Activated CD4-positive, alpha-beta T cell treated with anti-CD3 and anti-CD28 coated beads for 24 hours (primary cell): ENCODE measurements at places on chromosomes 16 and 17.

DNA sequence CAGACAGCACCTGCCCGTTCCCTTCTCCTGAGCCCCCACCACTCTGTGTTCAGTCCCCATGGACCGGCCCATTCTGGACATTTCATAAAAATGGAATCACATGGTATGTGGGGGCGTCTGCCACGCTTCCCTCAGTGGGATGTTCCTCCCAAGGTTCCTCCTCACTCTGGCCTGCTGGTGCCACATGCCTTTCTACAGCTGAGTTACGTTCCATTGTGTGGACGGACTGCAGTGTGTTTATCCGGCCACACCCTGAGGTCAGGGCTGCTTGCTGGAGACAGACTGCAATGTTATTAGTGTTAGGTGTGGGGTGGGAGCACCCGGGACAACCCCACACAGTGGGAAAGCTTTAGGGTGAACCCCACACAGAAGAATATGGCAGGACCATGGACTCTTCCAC lies 5.9 kb upstream of the AATK start:
- DNase-seq = no peak

DNA sequence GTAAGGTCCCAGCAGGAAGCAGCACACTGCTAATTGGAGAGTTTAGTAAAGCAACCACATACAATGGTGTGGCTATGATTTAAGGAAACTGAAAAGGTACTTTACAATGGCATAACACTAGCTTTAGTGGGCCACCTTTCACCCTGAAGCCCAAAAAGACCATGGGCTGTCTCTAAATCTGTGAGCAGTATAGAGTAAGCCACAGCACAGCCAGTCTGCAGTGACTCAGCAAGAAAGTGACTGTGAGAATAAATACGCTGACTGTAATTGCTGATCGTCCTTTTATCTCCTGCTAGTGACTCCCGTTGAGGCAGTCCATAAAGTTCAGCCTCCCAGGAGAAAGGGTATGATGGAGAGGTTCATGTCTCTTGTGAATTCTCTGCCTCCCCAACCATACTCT lies 679.8 kb upstream of the KIF2B start:
- DNase-seq = no peak

DNA sequence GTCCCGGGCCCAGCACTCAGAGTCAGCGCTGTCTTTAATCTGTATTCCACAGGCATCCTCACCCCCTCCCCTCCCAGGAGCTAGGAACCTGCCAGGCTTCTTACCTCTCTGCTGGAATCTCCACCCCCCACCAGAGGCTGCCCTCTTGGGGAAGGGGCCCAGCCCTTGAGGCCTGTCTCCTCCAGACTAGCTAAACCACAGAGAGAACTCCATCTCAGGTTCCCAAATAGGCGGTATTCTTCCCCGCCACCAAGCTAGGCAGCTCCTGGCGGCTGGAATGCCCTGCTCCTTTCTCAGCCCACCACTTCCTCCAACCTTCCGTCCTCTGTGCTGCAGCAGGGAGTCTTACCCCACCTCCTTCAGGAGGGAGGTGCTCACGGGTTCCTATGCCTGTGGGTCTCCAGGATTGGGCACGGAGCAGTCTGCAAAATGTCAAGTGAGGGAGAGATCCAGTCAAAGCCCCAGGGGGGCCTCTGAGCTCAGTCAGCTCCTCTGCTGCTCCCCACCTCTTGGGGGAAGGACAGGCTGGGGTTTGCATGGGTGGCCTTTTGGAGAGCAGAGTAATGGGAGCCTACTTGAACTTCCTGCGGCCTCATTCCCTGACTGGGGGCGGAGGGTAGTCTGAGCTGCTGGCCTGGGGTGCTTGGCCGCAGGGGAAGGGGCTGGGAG lies 55.7 kb downstream of the SREBF1 start:
- no peak for DNase-seq

- no peak for DNase-seq
These were observed 14.8 kb downstream of the ERN1 start for GRCh38 chr17:64115043-64115698.

DNA sequence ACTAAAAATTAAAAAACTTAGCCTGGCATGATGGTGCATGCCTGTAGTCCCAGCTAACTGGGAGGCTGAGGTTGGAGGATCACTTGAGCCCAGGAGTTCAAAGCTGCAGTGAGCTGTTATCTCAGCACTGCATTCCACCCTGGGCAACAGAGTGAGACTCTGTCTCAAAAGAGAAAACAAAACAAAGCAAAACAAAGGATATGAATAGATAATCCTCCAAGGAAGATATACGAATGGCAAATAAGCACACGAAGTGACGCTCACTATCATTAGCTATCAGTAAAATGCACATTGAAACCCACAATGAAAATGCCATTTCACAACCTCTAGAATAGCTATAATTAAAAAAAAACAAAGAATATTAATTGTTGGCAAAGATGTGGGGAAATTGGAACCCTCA lies 386.2 kb upstream of the CCL2 start:
- no peak for DNase-seq

DNA sequence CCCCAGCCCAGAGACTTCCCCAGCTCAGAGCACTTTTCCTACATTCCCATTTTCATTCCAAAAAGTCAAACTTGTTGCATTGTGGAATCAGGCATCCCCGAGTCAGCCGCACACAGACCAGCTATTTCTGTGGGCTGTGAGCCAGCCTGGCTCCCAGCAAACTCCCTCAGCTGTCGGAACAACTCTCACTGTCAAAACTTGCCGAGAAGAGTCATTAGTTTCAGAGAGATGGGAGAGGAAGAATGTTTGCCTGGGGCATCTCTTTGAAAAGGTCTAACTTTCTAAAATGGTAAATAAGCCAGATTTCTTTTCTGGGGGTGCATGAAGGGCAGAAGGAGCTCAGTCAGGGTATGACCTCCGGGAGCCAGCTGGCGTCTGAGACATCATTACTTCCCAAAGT lies 280.0 kb downstream of the TMEM114 start:
- no peak for DNase-seq

DNA sequence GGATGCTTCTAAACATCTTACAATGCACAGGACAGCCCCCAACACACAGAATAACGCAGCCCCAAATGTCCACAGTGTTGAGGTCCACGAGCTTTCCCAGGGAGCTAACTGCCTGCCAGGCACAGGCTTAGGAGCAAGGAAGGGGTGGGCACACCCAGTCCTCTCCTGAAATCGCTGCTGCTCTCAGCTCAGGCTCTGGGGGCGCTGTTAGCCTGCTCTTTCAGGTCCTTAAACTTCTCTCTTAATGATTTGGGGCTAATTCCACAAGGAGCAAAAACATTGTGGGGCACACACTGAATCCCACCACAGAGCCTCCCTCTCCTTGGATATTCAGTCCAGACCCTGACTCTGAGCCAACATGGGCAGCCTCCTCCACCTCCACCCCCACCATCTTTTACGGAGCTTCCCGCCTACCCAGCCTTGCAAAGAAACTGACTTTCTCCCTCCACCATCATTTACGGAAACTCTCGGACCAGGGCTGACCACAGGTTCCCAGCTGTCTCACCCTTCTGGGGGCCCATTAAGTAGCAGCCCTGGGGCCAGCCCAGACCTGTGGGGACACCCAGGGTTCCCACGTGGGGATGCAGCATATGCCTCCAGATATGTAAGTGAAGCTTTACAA lies 1.1 kb downstream of the CD300H start:
- peak; percentile 7 for DNase-seq

GRCh38 chr16:71894229-71894920 lies 956 bp upstream of the IST1 start:
- DNase-seq = peak; percentile 20

GRCh38 chr16:48574766-48575165 lies 35.2 kb downstream of the N4BP1 start:
- DNase-seq = no peak

DNA sequence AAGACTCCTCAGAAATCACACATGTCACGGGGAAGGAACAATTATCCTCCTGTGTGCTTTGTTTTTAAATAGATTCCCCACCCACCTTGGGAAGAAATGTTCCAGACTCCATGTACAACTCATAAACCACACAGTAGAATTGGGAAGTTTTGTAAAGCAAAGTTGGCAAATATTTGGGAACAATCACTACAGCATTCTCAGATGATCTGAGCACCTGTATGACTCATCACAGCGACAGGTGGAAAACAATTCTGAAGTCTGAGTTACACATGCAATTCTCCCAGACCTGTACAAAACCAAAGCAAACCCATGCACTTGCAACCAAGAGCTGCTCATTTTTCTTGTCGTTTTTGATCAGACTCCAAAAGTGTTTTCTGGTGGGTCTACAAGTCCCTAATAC lies 14.4 kb upstream of the MYLK3 start:
- no peak for DNase-seq

DNA sequence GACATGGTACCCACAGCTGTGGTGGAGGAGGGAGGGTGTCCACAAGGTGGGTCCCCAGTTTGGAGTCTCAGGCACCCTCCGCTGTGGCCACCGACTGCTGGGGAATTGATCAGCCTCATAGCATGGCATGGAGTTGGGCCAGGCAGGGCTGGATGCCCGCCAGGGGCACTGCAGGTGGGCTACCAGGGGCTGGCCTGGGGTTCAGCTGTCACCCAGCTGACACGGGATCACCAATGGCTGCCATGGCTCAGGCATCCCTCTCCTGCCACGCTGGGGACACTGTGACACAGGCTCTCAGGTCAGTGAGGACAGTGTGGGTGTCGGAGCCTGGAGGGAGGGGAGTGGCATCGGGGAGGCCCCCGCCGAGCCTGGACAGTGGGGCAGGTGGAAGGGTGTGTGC lies 19.8 kb upstream of the SSTR5 start:
- DNase-seq = no peak

DNA sequence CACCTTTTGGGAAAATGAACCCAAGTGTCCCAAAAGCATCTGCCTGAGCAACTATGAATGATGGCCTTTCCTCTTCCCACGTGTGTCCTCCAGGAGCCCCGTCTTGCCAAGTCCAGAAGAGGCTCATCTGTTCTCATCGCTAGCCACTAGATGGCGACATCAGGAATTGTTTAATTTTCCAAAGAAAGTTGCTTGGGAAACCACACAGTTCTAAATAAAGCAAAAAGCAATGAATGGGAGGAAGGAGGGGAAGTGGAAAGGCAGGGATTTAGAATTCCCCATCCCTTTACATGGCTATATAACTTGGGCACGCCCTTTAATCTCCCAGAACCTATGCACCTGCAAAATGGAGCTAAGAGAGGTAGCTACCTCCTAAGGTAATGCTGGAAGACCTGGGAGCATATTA lies 9.0 kb upstream of the CDH5 start:
- no peak for DNase-seq

GRCh38 chr17:855569-855968 lies 73.4 kb downstream of the MRM3 start:
- DNase-seq = no peak

GRCh38 chr17:29972277-29972676 lies 30.8 kb downstream of the EFCAB5 start:
- DNase-seq = no peak

- DNase-seq = no peak
These were observed 381.6 kb upstream of the ASIC2 start for GRCh38 chr17:33674685-33675084.

- DNase-seq = no peak
These were observed 414.7 kb downstream of the HS3ST3B1 start for GRCh38 chr17:14715561-14715960.

DNA sequence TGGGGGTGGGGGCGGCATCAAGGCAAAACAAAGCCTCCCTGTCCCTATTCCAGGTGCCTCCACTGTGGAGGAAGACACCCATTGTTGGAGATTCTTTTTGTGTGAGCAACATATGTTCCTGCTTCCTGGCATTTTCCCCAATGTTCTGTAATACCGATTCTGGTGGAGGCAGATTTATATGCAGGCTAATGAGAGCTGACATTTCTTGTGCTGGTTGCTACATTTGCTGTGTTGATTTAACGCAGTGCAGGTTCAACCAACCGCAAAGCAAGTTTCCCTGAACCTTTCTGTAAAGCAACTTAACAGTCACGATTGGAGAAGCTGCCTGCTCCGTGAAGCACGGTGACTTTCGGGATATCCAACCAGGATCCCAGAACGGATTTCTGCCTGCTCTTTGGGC lies 260.5 kb downstream of the CBLN1 start:
- no peak for DNase-seq

- DNase-seq = no peak
These were observed 527 bp upstream of the MGAT5B start for GRCh38 chr17:76867578-76868175.

DNA sequence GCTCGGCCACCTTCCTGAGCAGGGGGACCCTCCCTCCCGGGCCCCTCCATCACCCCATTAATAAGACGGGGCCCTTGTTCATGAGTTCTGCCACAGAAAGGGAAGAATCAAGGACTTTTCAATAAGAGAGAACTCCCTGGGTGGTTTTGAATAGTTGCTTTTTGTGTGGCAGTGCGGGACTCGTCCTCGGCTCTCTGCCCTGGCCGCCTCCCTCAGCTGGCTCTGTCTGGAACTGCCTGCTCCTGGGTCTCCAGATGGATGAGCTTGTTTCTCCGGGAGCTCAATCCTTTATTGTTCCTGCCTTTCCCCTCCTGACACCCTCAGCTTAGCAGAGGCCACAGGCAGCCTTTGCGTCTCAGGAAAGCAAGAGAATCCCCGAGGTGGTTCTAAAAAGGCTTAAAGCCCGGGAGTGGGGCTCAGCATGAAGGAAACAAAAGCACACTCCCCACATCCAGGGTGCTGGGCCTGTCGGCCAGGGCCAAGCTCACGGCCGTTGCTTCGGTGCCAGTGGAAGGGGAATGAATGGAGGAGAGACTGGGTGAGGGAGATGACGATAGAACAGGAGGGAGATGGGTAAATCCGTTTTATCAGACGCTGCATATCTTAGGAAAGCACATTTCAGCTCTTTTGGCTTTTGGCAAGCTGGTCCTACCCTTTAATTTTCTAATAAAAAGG lies 60.2 kb downstream of the RAI1 start:
- no peak for DNase-seq

GRCh38 chr17:3993493-3994220 lies 29.4 kb upstream of the ATP2A3 start:
- DNase-seq = no peak

DNA sequence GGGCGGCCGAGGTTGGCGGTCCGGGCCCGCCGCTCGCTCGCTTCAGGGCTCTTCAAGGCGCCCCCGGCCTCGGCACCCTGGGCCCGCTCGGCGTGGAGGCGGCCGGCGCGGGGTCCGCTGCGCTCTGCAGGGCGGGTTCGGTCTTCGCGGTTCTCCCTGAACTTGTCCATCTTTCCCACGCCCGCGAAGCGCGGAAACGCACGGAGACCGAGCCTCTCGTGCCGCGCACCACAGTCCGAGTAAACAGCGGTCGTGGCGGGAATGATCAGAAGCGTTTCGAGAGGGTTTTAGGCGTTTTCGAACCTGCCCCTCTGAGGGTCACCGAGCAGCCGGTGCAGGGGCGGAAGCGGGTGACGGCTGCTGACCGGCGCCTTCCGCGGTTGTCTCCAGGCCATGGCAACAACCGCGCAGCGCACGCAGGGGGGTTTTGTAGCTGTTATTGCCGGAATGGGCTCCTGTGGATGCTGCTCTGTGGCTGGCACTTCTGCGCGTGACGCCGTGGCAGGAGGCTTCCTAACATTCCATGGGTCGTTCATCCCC lies 414 bp downstream of the NARF start:
- no peak for DNase-seq
